CD4-positive, alpha-beta T cell (primary cell): ENCODE measurements at places on chromosomes 2 and 18.

DNA sequence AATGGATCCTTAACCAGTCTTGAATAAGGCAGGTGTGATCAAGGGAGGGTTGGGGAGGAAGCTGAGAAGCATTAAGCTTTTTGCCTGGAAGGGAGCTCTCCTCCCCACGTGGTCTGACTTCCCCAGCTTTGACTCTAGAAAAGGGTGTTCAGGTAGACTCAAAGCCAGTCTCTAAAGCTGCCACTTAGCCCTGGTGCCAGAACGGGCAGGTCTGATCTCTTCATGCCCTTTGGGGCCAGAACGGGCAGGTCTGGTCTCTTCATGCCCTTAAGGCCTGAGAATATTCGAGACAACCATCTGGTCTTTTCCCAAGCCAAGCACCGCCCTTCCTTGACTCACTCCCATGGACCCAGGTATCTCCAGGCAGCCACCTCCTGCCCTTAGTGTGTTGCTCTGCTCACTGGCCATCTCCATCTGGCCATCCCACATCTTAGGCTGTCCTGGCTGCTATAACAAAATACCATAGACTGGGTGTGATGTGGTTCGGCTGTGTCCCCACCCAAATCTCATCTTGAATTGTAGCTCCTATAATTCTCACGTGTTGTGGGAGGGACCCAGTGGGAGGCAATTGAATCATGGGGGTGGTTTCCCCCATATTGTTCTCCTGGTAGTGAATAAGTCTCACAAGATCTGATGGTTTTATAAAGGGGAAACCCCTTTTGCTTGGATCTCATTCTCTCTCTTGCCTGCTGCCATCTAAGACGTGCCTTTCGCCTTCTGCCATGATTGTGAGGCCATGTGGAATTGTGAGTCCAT lies 59.4 kb downstream of the SNORC start:
- H3K27ac ChIP-seq, result no peak overlapping the region
- no peak for DNase-seq
- no peak overlapping the region for H3K4me3 ChIP-seq
- peaks cover 16% of the 10 kb centered on the region for H3K4me1 ChIP-seq
- H3K27me3 ChIP-seq, result peaks cover 58% of the 10 kb centered on the region

DNA sequence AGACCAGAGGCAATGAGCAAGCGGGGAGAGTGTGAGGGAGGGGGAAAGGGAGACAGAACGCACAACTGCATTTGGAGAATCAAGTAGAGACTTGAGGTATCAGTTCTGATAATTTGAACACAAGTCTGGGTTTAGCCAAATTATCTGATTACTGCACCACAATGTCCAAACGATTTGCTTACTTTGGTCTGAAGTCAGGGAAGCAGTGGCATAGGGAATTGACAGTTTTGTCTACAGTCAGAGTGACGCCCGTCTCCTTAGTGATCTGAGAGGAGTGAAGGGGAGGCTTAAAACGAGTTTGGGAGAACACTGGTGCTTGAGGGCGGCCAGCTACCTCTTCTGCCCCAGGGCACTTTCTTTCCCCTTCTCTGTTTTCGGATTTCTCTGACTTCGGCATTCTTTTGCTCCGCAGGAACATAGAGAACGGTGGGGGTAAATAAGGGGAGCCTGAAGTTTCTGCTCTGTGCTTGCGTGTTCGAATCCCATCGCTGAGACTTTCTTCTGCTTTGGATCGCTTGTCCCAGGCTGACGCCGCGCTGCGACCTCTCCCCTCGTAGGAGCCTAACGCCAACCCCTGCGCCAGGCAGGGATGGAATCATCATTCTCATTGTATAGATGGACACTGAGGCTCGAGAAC lies 2.9 kb upstream of the DLX2 start:
- no peak overlapping the region for H3K27ac ChIP-seq
- no peak overlapping the region for H3K4me3 ChIP-seq
- H3K27me3 ChIP-seq, result peaks cover 91% of the 10 kb centered on the region
- DNase-seq, result no peak
- H3K36me3 ChIP-seq, result no peaks in the 10 kb centered on the region

- no peak overlapping the region for H3K4me3 ChIP-seq
- no peak for DNase-seq
- H3K4me1 ChIP-seq, result no peaks in the 10 kb centered on the region
- no peaks in the 10 kb centered on the region for H3K27me3 ChIP-seq
- no peaks in the 10 kb centered on the region for H3K36me3 ChIP-seq
These were observed 492.5 kb downstream of the NR4A2 start for GRCh38 chr2:155839991-155840390.

GRCh38 chr2:189151906-189152305 lies 27.7 kb downstream of the COL5A2 start:
- H3K4me1 ChIP-seq, result no peaks in the 10 kb centered on the region
- H3K4me3 ChIP-seq, result no peak overlapping the region
- no peaks in the 10 kb centered on the region for H3K36me3 ChIP-seq

DNA sequence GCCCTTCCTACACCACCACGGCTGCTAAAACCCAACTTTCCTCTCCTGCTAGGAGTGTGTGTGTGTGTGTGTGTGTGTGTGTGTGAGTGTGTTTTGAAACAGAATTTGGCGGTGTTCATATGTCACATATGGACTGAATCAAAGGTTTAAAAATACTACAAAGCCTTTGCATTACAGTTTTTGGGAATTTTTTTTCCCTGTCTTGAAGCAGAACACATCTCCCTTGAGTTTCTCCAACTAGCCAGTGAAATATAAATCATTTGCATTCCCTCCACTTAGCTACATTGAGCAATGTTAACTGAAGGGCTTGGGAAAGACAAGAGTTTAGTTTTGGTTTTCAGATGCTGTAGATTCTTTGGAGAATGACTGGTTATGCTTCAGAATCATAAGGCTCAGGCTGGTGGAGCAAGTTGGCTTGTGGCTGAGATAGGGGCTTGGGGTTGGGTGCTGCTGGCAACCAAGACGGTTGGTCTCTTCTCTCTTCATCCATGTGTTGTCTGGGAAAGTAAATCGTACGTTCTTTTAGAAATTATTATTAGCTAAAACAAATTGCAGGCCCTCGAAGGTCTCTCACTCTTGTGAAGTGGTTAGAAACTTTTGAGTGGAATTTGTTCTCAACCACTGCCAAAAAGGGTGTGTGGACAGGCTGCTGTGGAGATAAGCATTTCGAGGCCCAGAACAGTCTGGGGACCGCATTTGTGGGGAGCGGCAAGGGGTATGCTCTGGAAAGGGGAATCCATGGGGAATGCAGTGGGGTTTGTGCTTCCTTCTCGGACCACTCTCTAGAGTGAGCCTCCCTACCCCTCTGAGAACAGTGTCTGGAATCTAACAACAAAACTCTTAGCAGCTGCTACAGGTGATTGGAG lies 1.4 kb downstream of the NRP2 start:
- H3K27me3 ChIP-seq, result peaks cover 61% of the 10 kb centered on the region
- DNase-seq, result no peak
- H3K4me1 ChIP-seq, result peaks cover 23% of the 10 kb centered on the region
- H3K27ac ChIP-seq, result no peak overlapping the region

DNA sequence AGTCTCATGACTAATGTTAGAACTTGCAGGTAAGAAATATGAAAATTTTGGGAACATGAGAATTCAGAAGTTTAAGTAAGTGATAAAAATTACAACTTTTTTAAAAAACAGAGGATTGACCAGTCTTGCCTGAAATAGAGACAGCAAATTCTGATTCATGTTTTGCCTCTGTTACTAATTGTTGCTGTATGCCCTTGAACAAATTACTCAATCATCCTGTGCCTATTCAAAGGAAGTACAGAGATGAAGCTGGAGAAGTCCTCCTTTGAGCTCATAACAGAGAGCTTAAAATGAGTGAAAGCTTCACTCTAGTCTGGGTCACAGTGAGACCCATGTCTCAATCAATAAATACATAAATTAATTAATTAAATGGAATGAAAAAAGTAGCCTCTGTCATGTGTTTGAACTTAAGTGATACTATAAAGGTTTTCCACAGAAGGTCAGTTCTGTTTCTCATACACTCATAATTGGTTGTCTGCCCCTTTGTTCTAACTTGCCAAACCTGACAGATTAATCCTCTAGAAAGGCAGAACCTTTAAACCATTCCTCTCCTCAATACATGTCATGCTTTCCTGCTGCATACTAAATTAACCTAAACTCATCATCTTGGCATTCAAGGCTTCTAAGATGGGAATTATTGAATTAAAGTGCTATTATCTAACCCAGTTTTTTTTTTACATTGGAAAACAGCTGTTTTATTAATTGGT lies 374.6 kb upstream of the LRATD1 start:
- H3K27me3 ChIP-seq, result no peaks in the 10 kb centered on the region
- no peak overlapping the region for H3K27ac ChIP-seq
- no peaks in the 10 kb centered on the region for H3K36me3 ChIP-seq
- no peaks in the 10 kb centered on the region for H3K4me1 ChIP-seq

GRCh38 chr18:21444465-21445212 lies 155.9 kb downstream of the ESCO1 start:
- peaks cover 3% of the 10 kb centered on the region for H3K27me3 ChIP-seq
- H3K4me1 ChIP-seq, result no peaks in the 10 kb centered on the region
- no peak for DNase-seq
- H3K4me3 ChIP-seq, result no peak overlapping the region

- DNase-seq, result no peak
- peaks cover 30% of the 10 kb centered on the region for H3K36me3 ChIP-seq
- H3K27me3 ChIP-seq, result no peaks in the 10 kb centered on the region
- no peak overlapping the region for H3K4me3 ChIP-seq
- H3K27ac ChIP-seq, result no peak overlapping the region
These were observed 9.6 kb downstream of the ACKR3 start for GRCh38 chr2:236579048-236579745.

DNA sequence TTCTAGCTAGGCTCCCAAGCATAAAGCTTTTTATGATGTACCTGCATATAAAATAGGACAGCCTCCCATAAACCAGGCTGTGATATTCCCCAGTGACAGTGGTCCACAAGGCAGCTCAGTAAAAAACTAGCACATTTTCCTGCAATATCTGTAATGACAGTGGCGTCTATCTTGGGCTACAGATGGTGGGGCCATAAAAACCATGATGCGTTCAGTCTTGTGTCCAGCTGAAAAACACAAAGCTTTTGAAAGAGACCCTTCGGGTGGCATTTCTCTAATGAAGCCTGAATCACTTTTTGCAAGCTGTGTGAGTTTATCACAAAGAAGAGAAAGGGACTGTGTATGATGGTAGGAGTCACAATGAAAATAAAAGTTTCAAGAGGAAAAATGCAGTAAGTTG lies 183.5 kb downstream of the DSC3 start:
- no peak overlapping the region for H3K4me3 ChIP-seq
- H3K27ac ChIP-seq, result no peak overlapping the region
- H3K36me3 ChIP-seq, result no peaks in the 10 kb centered on the region
- H3K27me3 ChIP-seq, result no peaks in the 10 kb centered on the region
- no peak for DNase-seq
- no peaks in the 10 kb centered on the region for H3K4me1 ChIP-seq

DNA sequence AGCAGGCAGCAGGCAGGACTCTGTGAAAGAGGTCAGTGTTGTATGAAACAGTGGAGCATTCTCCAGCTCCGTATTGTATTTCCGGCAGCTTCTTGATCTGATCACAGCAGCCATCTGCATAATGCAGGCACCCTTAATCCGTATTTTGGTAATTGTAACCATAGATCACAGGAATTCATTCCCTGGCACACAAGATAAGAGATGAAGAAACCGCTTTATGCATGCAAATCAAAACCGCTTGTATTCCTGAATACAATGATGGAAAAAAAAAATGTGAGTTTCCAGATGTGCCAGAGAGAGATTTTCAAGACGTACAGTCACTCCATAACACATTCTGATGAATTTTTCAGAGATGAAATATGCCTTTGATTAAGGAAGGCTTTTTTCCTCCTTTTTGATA lies 221.3 kb downstream of the ACKR3 start:
- peaks cover 9% of the 10 kb centered on the region for H3K27me3 ChIP-seq
- no peak for DNase-seq
- H3K27ac ChIP-seq, result no peak overlapping the region
- H3K4me3 ChIP-seq, result no peak overlapping the region

GRCh38 chr2:196407675-196408264 lies 231.7 kb upstream of the CCDC150 start:
- no peak overlapping the region for H3K27ac ChIP-seq
- no peak for DNase-seq
- H3K36me3 ChIP-seq, result no peaks in the 10 kb centered on the region
- H3K4me1 ChIP-seq, result no peaks in the 10 kb centered on the region
- no peaks in the 10 kb centered on the region for H3K27me3 ChIP-seq

DNA sequence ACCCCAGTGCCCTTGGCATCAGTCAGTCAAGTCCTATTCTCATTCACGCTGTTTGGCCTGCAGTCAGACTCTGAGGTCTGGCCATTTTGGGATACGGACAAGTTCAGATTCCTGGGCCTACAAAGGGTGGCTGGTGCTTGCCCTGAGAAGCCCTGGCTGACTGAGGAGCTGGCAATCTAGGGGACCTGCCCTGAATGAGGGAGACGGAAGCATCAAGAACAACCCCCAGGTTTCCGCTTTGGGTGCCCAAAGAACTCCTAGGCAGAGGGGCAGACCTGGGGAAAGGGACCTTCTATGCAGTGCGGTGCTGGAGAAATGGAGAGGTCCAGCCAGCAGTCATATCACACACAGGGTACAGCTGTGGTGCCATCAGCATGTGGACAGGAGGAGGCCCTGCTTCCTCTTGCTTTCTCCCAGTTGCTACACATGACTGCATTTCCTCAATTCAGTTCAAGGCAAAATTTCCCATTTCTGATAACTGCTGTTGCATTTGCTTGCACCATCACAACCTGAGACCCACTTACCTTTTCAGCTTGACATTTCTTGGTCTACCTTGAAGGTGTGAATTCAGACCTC lies 70.9 kb upstream of the LGALSL start:
- no peak for DNase-seq
- H3K36me3 ChIP-seq, result no peaks in the 10 kb centered on the region
- H3K27me3 ChIP-seq, result no peaks in the 10 kb centered on the region
- no peak overlapping the region for H3K4me3 ChIP-seq

DNA sequence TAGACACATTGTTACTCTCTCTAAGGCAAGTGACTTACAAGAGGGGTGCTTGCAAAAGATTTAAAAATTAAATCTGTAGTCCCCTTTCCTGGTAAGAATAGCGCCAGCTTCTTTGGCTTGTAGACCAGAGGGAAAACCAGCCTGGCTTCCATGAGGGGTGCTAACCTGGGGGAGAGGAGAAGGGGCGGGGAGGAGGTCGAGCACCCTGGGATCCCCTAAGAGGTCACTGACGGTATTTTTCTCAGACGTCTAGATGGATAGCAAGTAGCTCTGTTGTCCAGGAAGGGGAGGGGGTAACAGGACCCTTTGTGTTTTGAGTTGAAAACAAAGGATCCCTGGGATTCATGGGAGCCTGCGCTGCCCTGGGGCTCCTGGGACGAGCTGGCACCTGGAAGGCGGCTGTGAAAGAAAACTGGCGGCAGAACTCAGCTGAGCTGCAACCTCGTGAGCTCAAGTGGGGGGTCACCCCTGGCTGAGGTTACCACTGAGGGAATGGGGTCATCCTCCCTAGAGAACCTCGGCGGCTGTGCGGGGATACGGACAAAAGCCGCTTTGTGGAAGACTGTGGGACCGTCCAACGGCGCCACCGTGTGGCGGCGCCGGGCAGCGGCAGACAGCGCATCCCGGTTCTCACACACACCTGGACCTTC lies 37.8 kb upstream of the MRPL19 start:
- peak; percentile 33 for DNase-seq
- peaks cover 4% of the 10 kb centered on the region for H3K4me1 ChIP-seq
- no peak overlapping the region for H3K4me3 ChIP-seq
- peaks cover 27% of the 10 kb centered on the region for H3K27me3 ChIP-seq
- no peaks in the 10 kb centered on the region for H3K36me3 ChIP-seq
